ENCODE measurements at places on chromosomes 4 and X. TPM values are rescaled to one million over a fixed set of nuclear protein-coding genes. Genes with fewer than 3 reads are reported as not detected.

DNA sequence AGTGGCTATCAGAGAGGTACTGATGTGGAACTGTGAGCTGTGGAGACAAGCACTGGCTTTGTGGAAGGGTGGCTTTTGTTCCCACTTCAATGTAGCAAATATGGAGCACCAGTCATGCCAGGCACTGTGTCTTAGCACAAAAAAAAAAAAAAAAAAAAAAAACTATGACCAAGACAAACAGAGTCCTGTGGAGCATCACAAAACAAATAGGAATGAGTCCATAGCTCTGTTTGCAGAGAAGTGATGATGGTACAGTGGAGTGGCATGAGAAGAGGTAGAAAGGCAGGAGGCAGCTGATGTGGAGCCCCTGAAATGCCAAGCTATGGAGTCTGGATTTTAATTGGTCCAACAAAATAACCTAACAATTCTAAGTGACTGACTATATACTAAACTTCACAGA, 116.9 kb downstream of the RAB28 start:
- DNase-seq: no peak

DNA sequence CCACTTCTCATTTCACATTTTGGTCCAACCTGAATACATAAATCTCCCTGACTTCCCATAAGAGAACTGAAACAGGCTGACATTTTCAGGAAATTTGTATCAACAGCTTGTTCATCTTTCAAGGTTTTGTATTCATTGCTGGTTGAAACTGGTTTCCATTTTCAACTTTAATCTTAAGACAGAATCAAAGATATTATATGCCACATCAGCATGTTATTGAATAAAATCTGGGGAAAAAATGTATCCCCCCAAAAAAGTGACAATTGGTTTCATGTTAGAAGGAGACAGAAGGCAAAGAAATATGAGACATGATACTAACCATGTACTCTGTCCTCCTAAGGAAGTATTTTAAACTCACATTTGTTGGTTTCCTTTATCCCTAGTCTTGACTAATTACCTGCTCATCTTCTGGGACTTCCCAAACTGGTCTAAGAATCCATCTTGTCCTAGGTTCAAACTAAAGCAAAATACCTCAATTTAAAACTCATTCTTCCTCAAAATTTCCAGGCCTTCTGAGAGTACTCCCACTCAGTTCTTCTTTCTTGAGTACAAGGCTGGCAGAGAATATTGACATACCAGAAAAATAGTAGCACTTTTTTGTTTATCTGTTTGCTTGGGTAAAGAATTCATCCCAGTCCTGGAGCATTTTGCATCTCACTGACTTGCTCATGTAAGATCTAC, 3.1 kb upstream of the ANTXR2 start:
- no peak for DNase-seq

DNA sequence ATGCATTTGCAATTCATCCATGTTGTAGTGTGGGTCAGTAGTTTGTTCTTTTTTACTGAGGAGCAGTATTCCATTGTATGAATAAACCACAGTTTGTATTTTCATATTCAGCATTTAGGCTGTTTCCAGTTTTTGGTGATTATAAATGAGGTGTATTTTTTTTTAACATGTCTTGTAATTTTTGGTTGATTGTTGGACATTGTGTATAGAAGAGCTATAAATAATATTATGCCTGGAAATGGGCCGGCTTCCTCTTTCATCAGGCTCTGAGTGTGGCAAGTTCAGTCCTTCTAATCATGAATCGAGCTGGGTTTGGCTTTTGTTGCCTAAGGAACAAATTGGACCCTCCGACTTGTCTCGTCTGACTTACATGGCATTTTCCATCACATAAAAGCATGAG, 115.7 kb downstream of the PSAPL1 start:
- DNase-seq: no peak

GRCh38 chr4:141801558-141801957, 165.2 kb downstream of the IL15 start:
- no peak for DNase-seq

GRCh38 chr4:100294356-100294755, 104.1 kb upstream of the DDIT4L start:
- DNase-seq: no peak

GRCh38 chr4:131551306-131551705, 1597.8 kb upstream of the PCDH10 start:
- DNase-seq: no peak

DNA sequence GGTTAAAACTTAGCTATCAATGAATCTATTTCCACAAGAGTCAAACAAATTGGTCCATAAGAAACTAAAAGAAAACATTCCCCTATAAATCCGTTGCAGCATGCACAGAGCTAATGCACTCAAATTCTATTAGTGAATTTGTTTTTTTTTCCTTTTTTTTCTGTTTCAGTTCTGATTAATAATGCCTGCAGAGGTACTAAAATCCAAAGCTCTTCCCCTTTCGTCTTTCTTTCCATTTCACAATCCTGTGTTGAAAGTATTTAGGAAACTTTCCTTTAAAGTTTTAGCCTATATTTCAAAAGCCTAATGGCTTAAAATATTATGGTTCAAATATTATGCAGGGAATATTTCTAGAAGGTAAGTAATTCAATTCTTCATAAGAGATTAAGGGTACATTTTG, 45.9 kb upstream of the VEGFD start:
- no peak for DNase-seq

DNA sequence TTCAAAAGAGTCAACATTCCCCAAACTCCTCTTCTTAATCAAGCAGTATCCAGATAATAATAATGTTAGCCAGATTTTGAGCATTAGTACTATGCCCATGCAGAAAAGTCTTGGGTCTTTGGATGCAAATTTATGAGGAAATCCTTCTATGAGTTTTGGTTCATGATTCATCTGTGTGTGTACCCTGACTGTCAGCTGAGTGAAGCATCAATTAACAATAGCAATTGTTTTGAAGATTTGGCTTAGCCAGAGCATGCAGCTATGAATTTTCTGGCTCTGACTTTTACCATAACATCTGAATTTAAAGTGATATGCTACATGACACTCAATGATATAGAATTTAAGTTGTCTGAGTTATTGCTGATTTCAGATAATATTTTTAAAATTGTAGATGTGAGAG, 145.8 kb downstream of the KLHL4 start:
- DNase-seq: no peak

DNA sequence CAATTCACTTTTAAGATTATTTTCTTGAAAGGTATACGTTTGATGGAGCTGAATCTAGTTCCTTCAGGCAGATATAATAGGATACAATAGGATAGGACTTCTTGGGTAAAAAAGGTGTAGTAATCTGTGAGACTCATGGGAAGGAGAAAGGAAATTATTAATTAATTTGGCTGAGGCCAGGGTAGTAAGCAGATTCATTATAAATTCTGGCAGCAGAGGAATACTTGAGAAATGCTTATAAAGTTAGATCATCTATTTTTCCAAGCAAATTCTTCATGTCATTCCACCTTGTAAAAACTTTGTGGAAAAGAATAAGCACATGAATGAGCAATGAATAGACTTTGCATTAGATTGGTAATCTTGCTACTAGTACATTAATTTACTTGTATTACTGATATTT, 46.9 kb downstream of the GYPE start:
- no peak for DNase-seq

- DNase-seq: no peak
Measured at GRCh38 chrX:12480956-12481355, 310.3 kb upstream of the PRPS2 start.

DNA sequence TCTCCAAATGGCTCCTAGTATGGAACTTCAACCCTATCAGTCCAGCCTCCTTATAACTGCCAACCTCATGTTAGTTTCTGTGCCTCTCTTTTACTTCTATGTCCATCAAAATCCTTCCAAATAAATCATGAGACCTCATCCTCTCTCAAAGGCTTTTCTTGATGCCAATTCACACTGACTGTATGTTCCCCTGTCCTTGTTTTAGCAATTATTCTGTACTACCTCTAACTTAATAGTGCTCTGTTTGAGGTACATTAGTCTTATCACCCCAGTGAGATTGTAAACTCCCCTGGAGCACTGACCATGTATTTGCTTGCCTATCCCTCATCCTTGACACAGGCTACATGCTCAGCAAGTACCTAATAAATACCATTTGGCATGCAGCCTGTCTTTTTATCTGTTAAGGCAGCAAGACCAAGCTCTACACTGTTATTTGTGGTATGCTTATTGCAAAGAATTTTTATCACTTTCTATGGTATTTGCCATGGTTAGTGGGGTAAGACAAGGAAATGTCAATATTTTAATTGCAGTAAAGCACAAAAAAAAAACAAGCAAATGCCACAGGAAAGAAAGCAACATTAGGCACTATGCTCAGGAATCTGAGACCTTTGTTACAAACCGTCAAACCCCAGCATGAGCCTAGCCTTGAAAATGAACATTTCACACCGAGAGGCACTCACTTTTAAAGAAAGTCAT, 119.2 kb downstream of the SMARCA1 start:
- DNase-seq: no peak

- DNase-seq: no peak
Measured at GRCh38 chr4:140557831-140558435, 10.8 kb downstream of the UCP1 start.

DNA sequence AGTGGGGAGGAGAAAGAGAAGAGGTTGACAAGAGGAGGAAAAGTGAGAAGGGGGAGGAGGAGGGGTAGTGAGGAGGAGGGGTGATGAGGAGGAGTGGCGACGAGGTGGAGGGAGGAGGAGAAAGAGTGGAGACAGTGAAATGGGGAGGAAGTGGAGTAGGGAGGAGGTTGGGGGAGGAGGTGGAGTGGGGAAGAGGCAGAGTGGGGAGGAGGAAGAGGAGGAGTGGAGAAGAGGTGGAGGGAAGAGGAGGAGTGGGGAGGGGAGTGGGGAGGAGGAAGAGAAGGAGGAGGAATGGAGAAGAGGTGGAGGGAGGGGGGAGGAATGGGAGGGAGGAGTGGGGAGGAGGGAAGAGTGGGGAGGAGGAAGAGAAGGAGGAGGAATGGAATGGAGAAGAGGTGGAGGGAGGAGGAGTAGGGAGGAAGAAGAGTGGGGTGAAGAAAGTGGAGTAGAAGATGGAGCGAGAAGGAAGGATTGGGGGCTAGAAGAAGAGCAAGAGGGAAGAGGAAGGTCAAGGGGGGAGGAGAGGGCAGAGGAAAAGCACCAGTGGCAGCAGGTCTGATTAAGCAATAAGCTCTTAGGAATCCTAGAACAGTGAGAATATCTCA, 50.0 kb upstream of the MTNR1A start:
- DNase-seq: no peak

Gene COX7B2
- not detected for total RNA-seq

Gene PRR32
- not detected for total RNA-seq

Gene PDLIM3
- total RNA-seq: 540 TPM

Gene KLHL13
- total RNA-seq: 13.0 TPM

Gene TMEM144
- 8.0 TPM for total RNA-seq

Gene NBDY
- 30.4 TPM for total RNA-seq

Gene ERVMER34-1
- 0.14 TPM for total RNA-seq

Gene CLTRN
- 0.51 TPM for total RNA-seq
